Activated CD4-positive, alpha-beta T cell treated with anti-CD3 and anti-CD28 coated beads, Interleukin-2, amount 50 U/mL, for 48 hours (primary cell): ENCODE measurements at places on chromosomes 7 and 10.

GRCh38 chr10:120521880-120522279 lies 64.9 kb downstream of the PLPP4 start:
- DNase-seq, result no peak

- DNase-seq, result no peak
These were observed 882 bp upstream of the GAL3ST4 start for GRCh38 chr7:100169147-100169850.

GRCh38 chr7:45130910-45131309 lies 19.4 kb upstream of the TBRG4 start:
- DNase-seq, result no peak

DNA sequence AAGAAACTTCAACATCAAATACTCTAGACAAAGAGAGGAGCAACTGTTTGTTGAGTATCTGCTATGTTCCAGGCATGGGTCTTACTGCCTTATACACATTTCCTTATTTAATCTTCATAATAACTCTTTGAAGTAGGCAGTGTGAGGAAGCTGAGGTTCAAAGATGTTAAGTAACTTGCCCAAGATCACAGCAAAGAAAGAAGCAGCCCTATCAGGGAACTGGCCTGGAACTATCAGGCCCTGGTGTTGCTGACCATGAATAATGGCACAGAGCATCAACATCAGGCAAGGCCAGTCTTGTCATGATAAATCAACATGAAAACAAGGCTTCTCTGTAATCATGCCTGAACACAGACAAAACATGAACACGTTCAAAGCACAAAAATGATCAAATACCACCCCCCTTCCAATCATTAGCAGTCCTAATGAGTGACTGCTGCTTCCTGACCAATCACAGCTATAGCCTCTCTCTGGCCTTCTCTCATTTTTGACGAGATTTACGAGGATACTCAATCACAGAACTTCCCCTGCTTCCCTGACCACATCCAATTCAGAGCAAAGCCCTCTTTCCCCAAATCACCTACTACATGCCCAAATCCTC lies 2.3 kb downstream of the GSDME start:
- DNase-seq, result no peak

DNA sequence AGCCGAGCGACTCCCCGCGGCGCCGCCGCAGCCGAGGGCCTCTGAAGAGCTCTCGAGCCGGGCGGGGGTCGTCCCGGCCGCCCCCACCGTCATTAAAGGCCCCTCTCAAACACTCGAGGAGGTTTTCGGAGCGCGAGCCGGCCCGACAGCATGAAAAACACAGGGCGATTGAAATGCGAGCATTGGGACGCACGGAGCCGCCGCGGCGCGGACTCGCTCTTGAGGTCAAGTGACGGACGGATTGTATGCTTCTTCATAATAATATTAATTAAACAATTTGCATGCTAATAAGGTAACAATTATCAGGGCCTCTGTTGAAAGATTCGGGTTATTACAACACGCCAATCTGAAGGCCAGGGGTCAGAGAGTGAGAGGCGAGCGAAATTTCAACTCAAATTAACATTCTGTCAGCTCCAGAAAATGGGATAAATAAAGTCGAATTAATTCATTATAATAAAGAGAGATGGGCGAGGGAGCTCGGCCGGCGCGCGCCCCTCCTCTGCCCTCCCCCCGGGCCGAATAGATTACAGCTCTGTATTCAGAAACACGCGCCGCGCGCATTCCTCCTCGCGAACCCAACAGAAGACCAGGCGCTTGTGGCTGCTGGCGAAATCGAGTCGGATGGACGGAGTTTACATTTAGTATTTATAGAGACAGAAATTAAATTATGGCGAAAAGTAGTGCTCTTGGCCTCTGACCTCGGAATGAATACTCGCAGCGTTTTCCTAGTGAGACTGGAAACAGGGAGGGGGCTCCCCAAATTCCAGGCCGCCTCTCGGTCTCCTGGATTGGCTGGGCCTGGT lies 2.1 kb upstream of the UNCX start:
- no peak for DNase-seq

- DNase-seq, result no peak
These were observed 69.0 kb downstream of the ADD3 start for GRCh38 chr10:110076559-110077318.

GRCh38 chr10:133511408-133511807 lies 15.8 kb upstream of the CYP2E1 start:
- no peak for DNase-seq

- no peak for DNase-seq
These were observed 224.8 kb upstream of the IMMP2L start for GRCh38 chr7:111787099-111787498.

GRCh38 chr7:144842377-144842851 lies 6.6 kb upstream of the TPK1 start:
- peak; percentile 51 for DNase-seq

- DNase-seq, result no peak
These were observed 21.9 kb downstream of the ARID5B start for GRCh38 chr10:61923210-61923949.

GRCh38 chr10:132508581-132509443 lies 28.8 kb upstream of the INPP5A start:
- DNase-seq, result no peak

DNA sequence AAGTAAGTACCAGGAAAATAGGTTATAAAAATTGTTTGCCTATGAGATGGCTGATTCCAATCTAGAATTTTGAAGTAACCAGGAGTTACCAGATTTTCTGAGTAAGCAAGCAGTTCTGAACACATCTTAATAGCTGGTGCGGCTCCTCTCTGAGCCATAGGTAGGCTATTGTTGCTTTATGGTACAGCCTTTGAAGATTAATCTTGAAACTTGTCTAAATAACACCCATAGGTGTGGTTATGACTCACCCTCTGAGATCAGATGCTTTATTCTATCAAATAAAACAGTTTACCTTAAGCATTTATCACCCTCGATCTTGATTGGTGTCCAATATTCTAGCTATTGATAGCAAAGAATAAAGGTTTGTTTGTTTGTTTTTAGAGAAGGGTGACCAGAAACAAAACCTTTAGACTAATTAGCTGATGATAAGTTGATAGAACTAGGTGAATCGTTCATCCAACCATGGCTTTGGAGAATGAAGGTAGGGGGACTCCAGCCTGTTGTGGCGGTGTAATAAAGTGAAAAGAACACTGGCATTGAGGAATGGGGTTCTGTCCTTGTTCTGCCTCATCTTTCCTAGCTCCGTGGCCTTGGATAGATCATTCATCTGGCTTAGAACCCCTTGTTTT lies 72.2 kb downstream of the VTI1A start:
- no peak for DNase-seq

GRCh38 chr10:3605882-3606281 lies 179.1 kb downstream of the KLF6 start:
- no peak for DNase-seq

- no peak for DNase-seq
These were observed 105.2 kb downstream of the ADARB2 start for GRCh38 chr10:1632141-1632540.

DNA sequence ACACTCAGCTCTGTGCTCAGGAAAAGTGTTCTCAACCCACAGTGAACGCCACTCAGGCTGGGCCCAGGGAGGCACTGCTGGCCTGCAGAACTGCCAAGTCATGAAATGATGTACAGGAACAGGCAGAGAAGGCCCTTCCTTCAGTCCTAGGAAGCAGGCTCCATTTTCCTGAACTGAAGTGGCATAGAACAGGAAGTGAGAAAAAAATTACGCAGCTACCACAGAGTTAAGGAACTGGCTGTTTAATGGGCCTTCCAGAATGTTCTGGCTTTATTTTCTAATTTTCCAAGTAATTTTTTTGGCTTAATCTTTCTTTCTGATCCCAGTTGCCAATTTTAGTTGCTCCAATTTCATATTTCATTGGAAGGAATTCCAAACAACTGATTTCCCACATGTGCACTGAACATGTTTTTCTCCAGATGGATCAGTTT lies 39.3 kb downstream of the LRRC18 start:
- DNase-seq, result no peak

DNA sequence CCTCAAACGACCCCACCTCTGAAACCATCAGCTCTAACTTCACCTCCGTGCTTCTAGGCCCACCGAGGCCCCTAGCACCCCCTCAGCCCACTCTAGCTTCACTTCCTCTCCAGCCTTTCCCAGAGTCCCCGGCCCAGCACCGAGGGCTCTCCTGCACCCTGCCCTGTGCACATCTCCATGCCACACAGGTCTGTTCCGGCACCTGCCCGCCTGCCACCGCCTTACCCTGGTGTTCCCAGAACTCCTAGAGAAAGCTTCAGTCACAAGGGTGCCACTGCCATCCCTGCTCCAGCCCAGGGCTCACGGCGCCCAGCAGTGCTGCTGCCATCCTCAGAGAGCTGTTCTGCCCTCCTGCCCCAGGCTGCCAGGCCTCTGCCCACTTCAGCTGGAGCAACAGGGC lies 61.3 kb upstream of the INSIG1 start:
- no peak for DNase-seq

DNA sequence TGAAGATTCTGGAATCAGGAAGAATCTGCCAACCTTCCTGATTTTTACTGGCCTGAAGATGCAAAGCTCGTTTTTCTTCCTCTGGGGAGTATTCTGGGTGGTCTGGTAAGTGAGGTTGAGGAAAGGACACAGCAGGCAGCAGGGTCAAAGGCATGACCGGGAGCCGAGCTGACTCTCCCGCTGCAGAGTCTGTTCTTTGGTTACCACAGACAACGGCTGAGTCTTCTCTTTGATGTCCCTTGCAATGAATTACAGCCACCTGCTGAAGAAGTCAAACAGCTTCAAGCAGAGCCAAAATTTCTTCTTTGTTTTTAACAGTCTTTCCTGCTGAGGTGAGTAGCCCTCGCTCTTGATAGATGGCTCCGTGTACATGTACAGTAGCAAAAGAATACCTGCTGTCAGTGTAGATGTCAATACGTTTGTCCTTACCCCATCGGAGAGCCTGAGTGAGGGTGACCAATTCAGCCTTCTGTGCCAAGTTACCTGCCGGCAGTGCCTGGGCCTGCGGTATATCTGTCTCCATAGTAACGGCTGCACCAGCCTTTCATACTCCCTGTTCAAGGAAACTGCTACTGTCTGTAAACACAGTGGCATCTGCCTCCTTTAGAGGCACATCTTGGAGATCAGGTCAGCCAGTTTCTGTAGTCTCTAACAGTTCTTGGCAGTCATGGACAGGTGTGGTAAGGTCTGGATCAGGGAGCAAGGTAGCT lies 76.4 kb downstream of the PRR15 start:
- no peak for DNase-seq

DNA sequence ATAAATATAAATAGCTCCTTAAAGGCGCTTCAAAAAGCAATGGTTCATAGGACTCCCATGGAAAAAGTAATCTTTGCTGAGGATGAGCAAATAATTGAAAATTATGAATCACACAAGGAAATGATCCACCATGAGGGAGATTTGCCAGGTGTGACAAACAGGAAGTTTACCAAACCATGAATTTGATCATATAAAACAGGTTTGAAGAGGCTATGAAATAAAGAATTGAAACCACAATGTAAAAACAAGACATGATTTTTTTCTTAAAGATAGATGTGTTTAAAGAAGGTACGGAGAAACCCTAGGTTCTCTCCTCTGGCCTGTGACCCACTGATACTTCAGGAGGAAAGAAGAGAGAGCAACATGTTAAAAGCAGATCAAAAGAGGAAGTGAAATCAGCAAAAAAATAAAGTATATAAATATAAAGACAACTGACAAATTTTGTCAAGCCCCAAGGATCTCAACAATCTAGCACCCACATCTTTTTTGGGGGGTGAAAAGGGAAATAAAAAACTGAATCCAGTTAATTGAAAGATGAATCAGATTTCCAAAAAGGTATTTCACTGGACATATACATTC lies 111.3 kb upstream of the ASAH2 start:
- DNase-seq, result no peak

DNA sequence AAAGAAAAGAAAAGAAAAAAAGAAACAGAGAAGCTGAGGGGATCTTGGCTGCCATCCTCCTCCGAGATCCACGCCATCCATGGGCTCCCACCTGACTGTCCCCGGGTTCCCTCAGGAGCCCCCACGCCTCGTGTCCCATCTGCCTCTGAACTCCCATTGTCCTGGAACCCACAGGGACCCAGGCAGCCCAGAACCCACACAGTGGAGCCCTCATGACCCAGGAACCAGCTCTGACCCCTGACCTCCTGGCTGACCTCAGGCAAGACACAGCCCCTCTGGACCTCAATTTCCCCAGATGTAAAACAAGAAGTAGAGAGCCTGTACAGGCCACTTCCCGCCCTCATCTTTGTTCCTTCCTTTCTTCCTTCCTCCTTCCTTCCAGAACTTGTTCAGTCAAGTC lies 40.4 kb downstream of the RASGEF1A start:
- DNase-seq, result peak; percentile 1

DNA sequence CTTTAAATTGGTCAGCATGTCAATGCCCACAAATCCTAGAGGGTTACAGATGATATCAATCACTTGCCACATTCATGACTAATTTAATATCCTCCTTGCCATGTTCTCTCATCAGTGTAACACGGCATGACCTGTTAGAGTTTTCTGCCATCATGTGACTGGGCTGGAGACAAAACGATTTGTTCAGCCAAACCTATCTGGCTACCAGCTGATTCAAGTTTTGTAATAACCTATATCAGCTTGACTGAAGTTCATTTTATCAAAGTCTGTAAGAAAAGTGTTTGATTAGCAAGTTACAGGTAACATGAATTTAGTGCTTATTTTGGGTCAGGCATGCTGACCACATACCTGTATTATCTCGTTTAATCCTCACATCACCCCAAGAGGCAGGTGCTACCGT lies 25.7 kb downstream of the NEUROD6 start:
- DNase-seq, result no peak

DNA sequence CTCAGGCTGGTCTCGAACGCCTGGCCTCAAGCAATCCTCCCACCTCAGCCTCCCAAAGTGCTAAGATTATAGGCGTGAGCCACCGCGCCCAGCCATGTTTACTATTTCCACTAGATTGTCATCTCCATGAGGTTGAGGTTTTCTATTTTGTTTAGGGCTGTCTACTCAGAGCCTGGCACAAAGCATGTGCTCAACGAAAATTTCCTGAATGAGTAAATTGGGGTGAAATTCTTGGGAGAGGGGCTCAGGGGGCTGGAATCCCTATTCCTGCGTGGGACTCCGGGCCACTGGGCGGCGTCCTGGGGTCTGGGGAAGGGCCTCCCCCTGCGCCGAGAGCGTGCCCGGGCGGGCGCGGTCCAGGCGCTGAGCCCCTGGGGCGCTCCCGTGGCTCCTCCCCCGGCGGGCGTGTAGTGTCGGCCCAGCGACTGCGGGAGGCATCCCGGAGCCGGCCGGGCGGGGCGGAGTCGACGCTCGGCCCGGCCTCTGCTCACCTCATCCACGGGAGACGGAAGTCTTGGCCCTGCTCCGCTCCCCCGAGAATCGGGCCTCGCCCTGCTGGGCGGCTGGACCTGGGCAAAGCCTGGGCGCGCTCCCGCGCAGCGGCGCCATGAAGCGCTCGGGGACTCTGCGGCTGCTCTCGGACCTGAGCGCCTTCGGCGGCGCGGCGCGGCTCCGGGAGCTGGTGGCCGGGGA lies at the start of gene HPS6:
Gene HPS6, plus strand, starts transcription at position 482 of the 693 bp plus-strand sequence. Its CDS starts 126 bp downstream, at position 608.
- peak; percentile 91 for DNase-seq

GRCh38 chr7:132004529-132004928 lies 448.1 kb upstream of the PODXL start:
- DNase-seq, result no peak

- no peak for DNase-seq
These were observed 122.5 kb downstream of the SLC25A13 start for GRCh38 chr7:96199421-96199820.
